ENCODE measurements at places on chromosomes 2 and 18.

DNA sequence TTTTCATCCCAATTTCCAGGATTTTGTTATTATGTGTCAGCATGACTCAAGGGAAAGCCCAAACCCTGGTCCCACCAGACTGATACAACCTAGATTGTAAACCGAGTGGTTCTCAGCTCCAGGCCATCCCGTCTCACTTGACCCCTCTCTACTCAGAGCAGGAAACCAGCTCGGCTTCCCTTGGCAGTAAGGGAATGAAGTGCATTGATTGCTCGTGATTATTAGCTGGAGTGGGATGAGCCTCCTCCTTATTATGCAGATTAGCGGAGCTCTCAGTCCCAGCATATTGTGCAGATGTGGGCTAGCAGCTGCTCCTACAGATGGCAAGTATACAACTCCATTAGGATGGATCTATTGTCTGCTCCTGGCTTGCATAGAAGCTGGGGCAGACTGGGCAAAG is 167.6 kb downstream of the LNPK start:
- DNase-seq: no peak

DNA sequence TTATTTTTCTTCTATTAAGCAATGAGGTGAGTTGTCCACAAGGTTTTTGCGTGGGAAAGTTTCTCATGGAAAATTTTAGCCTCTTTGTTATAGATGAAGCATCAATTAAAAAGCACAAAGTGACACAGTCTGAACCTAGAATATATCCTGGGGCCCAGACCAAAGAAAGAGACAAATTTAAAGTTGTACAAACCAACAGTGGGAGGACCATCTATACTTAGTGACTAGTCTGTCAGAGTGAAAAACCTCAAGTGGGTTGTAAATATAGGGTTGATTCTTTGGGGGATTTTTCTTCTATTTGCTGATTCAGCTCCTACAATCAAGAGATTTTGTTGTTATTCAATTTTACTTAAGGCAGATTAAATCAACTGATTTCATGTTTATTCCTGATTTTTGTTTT is 256.2 kb downstream of the SATB2 start:
- DNase-seq: no peak

DNA sequence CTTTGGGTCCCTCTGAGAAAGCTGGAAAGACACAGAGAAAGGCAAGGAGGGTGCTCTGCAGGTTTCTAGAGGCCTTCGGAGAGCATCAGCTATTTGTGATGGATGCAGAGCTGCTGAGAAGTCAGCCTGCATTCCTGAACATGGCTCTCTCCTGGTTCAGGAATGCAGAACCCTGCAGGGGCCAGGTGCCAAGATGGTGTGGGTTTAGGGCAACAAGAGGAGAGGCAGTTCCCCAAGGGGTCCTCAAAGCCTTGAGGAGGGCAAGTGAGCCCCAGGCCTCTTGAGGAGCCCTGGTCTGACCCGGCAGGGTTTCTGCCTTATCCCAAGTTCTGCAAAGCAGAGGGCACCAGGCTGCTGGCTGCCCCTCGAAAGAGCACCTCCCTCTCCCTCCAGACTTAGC is 93.3 kb downstream of the HS1BP3 start:
- no peak for DNase-seq

GRCh38 chr2:30492185-30492584 is 45.1 kb downstream of the LCLAT1 start:
- no peak for DNase-seq

Data from muscle of arm (tissue), 14 donors.